ENCODE measurements at places on chromosomes 6 and 20. TPM values are rescaled to one million over a fixed set of nuclear protein-coding genes. Genes with fewer than 3 reads are reported as not detected.

The GPSM3 gene
- total RNA-seq: 0.87 TPM

The BICRAL gene
- total RNA-seq: 3.9 TPM

The OR12D3 gene
- total RNA-seq: not detected

The RAB44 gene
- total RNA-seq: not detected

The SYCP2 gene
- 0.89 TPM for total RNA-seq

The CYP21A2 gene
- not detected for total RNA-seq

The CCN6 gene
- total RNA-seq: not detected

The VSX1 gene
- total RNA-seq: not detected

The CTAGE9 gene
- total RNA-seq: not detected

The VGLL2 gene
- not detected for total RNA-seq

The POPDC3 gene
- total RNA-seq: 23.6 TPM

The DDRGK1 gene
- 32.5 TPM for total RNA-seq

The HUS1B gene
- 1.4 TPM for total RNA-seq
